Activated CD4-positive, alpha-beta T cell treated with anti-CD3 and anti-CD28 coated beads for 24 hours (primary cell): ENCODE measurements at places on chromosomes 2 and 18.

- DNase-seq, result no peak
These were observed 43.3 kb upstream of the SETBP1 start for GRCh38 chr18:44637210-44638033.

GRCh38 chr2:168244318-168244717 lies 3.1 kb downstream of the STK39 start:
- peak; percentile 22 for DNase-seq

DNA sequence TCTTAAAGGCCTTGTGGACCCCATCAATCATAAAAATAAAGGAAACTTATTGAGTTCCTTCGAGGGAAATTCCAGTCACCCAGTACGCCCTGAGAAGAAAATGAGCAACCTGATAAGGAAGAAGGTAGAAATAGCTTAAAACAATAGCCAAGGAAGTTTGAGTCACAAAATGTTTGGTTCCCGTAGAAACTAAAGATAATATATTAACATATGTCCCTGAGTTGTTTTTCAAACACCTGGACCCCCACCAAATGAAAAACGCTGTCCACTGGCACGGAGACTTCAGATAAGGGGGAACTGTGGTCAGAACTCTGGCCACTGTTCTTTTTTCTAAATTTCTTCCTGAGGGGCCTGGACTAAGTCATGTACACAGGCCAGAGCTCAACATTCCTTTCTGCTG lies 669.1 kb downstream of the ADCYAP1 start:
- DNase-seq, result no peak

DNA sequence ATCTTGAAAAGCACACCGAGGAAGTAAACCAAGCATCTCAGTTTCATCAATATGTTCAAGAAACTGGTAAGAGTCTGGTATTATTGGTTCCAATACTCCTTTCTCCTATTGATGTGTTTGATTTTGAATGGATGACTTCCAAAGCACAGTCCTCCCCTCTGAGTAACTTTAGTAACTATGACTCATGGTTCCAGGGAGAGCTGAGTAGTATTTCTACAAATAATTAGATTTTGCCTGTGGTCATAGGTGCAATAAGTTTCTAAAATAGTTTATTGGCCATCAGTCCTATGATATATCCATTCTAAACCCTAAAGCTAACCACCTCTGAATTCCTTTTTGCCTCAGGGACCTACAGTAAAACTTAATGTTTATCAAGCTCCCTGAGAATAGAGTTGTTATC lies 352.4 kb downstream of the XIRP2 start:
- no peak for DNase-seq

DNA sequence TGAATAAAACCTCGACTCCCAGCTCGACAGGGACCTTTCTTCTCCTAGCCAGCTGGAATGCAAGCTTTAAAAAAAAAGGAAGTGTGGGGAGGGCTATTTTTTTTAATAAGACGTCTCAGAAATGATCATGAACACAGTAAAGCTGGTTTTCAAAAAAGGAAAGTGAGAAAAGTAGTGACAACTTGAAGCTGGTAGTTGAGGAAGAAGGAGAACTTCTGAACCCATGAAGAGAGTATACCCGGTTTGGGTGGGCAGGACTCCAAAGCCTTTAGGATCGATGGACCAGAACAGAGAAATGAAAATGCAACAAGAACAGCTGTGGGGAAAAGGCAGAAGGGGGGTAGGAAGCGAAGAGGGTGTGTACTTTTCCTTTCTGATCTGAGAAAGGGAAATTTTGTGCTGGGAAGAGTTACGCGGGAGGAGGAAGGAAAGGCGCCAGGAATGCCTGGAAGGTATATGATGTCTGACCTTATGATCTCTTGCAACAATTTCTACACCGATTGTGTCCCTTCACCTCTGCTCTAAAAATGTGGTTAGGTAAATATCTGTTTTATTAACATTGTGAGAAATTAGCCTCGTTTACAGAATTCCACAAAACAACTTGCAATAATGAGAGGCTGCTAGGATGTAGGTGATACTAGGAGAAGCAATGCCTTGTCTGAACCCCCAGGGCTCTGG lies 22.6 kb upstream of the CYP1B1 start:
- no peak for DNase-seq

- DNase-seq, result no peak
These were observed 122.6 kb downstream of the METTL4 start for GRCh38 chr18:2448565-2449151.

DNA sequence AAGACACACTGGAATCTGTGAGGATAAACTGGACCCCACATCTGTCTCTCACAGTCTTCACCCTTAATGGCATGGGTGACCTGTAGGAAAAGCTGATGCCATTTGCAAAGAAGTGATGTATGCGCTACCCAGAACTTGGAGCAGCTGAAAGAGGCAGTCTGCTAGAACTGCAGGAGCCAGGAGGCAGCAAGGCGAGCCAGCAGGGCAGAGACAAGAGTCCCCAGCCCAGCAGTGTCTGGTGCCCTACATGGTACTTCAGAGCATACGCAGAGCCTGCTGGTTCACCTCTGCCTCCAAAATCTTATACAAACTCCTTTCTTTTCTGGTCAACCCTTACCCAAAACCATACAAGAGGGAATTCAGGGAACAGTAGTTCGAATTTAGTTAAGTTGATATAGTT lies 683.1 kb upstream of the RAB6C start:
- no peak for DNase-seq

DNA sequence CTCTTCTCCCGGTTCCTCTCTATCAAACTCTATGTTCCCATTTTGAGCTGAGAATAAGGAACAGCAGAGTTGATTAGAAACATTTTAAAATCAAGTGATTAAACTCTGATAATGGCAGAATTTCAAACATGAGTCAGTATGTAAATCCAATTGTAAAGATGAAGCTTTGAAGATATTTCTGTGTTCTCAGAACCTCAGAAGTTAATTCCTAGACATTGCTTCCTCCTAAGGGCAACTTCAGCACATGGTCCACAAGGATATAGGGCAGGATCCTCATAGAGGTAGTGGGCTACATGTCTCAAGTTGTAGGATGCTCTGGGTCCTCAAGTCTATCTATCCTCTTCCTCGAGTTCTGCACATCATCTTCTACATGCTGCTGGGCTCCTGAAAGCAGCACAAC lies 46.3 kb downstream of the QPCT start:
- no peak for DNase-seq

DNA sequence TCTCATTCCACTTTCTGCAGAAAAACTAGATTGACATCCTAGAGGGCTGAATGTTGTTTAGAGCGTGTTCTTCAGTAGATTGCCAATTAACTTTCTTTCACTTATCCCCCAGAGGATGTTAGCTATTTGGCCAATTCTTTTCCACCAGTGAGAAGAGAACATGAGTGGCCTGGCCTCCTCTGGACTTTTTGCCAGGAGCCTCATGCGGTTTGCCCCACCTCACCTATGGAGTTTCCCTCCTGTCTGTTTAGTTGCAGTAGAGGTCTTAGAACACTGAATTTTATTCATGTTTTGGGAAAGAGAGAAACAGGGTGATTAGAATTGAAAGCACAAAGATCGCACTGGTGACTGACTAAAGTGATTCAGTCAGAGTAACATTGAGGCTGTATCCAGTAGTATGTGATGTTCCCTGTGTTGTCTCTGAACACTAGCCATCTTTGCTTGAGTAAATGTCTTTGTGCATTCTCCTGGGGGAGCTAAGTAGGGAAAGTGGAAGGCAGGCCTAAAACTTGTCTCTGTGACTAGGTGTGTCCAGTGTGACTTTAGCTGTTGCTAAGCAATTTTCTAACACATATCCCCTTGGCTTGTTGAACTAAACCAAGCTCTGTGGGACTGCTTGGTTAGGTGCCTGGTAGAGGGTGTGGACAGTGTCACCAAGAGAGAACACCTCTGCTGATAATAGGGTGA lies 34.0 kb downstream of the UGP2 start:
- DNase-seq, result no peak

DNA sequence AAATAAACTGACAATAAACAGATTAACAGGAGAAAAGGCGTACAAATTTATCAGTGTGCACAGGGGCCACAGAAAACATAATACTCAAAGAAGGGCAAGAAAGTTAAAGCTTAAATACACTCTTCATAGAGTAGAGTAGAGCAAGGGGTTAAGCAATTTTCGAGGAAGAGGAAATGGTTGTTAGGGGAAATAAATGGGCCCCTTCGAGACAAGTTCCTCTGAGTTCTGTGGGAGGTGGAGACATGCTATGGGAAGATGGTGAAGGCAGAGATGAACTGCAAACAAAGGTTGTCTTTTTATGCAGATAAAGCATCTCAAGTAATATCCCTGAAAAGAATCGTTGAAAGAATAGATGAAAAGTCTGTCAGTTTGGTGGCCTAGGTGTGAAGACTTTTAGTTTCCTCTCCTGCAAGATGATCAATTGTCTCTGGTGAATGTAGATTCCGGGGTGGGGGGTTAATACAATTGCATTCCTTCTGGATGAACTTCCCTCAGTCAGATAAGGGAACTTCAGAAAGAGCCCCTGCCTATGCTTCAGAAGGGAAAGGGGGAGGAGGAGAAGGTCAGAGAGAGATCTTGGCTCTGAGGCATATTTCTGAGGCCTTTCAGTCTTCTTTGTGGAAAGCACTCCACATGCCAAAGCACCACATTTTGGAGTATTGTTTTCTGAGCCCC lies 127.0 kb downstream of the METTL4 start:
- DNase-seq, result no peak

DNA sequence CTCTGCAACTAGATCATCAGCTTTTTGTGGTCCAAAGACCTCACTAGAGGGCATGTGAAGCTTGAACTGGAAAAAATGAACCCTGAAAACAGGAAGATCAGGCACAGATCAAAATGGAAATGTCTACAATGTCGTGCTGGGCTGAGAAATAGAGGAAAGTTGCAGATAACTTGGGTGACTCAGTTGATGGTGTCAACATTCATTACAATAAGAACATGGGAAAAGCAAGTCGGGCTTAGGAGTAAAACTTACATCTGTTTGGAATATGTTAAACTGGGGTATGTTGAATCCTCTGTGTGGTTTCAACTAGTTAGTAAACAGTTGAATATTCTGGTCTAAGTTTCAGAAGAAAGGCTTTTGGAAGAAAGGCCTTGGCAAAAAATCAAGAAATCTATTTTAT lies 940.4 kb downstream of the ERBB4 start:
- DNase-seq, result no peak

GRCh38 chr2:224563537-224563936 lies 21.6 kb downstream of the CUL3 start:
- DNase-seq, result no peak

- no peak for DNase-seq
These were observed 221.2 kb upstream of the KCNJ3 start for GRCh38 chr2:154477319-154477718.

GRCh38 chr2:105879106-105879802 lies 134.5 kb downstream of the NCK2 start:
- DNase-seq, result no peak

GRCh38 chr2:62071760-62072680 lies 123.9 kb upstream of the B3GNT2 start:
- DNase-seq, result no peak

DNA sequence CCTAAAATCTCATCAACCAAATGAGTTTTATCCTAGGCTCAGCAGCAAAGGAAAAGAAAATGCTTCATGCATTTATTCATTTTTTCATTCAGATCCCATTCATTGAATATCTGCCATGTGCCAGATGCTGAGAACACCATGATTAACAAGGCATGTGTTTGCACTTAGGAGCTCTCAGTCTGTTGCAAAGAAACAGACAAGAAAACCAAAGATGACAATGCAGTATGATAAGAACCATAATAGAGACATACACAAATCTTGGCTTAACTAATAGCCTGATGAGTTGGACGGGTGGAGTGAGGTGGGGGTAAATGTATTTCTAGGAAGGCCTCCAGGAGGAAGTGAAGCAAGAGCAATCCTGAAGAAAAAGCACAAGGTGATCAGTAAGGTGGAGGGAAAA lies 177.8 kb upstream of the SCN7A start:
- no peak for DNase-seq

DNA sequence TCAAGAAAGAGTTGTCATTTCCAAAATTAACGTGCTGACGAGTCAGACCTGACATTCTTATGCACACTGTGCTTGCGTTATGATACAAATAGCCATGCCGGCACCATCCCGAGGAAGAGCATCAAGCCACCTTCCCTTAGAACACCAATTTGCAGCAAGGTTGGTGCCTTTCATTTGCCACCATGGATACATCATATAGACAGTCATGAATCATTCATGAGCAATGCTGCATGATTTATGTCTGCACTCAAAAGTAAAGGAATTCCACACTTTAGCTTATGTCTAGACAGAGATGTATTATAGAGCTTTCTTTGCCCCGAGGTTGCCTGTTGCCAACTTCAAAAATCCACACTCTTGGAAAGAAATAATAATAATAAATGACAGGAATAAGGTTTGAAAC lies 166.9 kb downstream of the VWC2L start:
- no peak for DNase-seq

DNA sequence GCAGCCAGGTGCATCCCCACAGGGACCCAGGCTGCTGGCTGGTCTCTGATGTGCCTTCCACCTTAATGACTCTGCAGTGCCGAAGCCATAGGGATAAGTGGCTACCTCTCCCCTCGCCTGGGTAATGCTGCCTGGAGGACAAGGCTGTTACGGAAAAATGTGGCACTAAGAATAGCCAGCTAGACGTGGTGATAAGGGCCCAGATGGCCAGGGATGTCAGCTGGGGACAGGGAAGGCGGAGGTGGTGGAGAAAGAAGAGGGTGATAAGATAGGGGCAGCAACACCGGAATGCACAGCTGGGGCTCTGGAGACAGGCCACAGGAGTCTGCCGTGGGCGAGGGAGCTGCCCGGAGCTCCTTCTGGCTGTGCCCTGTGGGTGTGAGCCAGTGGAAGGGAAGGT lies 170.6 kb downstream of the FHOD3 start:
- DNase-seq, result no peak

DNA sequence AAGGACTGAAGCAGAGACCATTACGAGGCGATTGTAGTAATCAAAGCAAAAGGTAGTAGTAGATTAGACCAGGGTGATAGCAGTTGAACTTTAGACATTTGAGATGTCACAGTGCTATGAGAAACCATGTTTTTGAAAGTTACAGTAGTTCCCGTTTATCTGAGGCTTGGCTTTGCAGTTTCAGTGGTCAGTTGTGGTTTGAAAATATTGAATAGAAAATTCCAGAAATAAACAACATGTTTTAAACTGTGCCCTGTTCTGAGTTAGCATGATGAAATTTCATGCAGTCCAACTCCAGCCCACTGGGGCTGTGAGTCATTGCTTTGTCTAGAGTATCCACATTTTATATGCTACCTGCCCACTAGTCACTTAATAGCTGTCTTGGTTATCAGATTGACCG lies 47.5 kb downstream of the ZNF638 start:
- DNase-seq, result no peak

- no peak for DNase-seq
These were observed 565.1 kb upstream of the GCFC2 start for GRCh38 chr2:76275788-76276187.

GRCh38 chr2:3189076-3189591 lies 188.5 kb downstream of the EIPR1 start:
- DNase-seq, result no peak
